ENCODE measurements at places on chromosomes 11 and 22.

DNA sequence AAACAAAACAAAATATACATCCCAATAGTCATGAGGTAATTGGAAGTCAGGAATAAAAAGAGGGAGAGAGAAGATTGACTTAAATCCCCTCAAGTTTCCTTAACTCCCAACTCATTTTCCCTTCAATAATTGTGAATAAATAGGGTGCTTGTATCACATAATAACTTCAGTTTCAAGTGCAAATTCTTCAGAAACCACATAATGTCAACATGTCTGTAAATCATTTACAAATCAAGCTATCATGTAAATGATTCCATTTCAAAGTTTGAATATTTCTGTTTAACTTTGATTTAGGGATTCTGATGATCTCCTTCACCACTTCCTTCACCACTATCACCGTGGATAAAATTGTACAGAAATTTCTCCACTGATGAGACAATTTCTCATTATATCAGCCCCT, 23.2 kb downstream of the CASP5 start:
- no peak for DNase-seq

DNA sequence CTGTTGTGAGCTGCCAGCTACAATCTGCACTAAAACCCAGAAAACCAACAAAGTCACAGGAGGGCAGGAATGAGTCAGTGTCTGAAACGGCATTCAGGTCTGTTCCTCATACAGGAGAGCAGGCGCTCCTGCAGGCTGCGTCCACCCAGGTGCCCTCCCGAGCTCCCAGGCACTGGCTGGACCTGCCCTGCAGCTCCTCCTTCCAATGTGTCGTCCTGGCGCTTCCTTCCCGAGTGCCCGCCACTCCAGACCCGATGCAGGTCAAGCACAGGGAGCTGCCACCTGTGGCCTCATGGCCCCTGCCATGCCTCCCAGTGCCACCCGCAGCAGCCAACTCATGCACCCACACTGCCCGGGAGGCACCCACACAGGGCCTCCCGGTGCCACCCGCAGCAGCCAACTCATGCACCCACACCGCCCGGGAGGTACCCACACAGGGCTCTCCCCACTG, 12.0 kb downstream of the BRD1 start:
- no peak for DNase-seq

GRCh38 chr22:20130731-20131596, 640 bp upstream of the ZDHHC8 start:
- peak; percentile 52 for DNase-seq

GRCh38 chr11:118622376-118623268, 15.2 kb downstream of the PHLDB1 start:
- DNase-seq, result no peak

DNA sequence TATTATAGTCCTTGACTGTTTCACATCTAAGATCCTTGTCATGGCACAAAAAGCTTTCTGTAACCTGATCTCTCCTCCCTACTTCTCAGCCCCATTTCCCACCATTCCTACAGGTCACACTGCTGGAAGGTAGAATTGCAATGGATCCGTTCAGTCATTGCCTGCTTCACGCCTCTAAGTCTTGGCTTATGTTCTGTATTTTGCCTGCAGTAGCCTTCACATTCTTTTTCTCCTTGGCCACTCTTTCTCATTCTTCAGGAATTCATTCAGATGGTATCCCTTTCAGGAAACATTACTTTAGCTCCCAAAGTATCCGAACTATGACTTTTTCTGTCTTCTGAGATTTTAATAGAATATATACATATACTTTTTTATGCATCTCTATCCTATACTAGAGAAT, 731.5 kb downstream of the NTM start:
- no peak for DNase-seq

GRCh38 chr11:1557904-1558774, 13.9 kb downstream of the DUSP8 start:
- DNase-seq, result no peak

DNA sequence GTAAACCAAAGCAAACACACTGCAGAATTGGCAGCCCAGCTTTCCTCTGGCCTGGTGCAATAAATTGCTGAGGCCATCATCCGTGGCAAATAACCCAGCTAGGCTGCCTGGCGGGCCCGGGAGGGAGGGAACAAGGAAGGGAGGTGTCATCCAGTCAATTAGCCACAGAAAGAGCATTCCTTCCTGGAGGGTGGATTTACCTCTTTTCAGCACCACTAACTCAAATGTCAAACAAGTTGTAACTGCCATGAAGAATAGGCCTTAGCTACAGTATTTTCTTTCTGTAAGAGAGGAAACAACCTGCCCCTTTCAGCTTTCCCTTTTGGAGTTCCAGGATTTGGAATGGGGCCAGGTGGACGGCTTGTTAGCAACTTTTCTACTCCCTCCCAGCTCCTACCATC, 163.8 kb upstream of the BDNF start:
- no peak for DNase-seq

- no peak for DNase-seq
These were observed 15.5 kb upstream of the MMP1 start for GRCh38 chr11:102813484-102813883.

GRCh38 chr11:89381094-89381493, 110.1 kb downstream of the NOX4 start:
- DNase-seq, result no peak

- DNase-seq, result no peak
These were observed 544.6 kb upstream of the B3GAT1 start for GRCh38 chr11:134956450-134957210.

- no peak for DNase-seq
These were observed 35.8 kb upstream of the HMOX1 start for GRCh38 chr22:35344956-35345690.

DNA sequence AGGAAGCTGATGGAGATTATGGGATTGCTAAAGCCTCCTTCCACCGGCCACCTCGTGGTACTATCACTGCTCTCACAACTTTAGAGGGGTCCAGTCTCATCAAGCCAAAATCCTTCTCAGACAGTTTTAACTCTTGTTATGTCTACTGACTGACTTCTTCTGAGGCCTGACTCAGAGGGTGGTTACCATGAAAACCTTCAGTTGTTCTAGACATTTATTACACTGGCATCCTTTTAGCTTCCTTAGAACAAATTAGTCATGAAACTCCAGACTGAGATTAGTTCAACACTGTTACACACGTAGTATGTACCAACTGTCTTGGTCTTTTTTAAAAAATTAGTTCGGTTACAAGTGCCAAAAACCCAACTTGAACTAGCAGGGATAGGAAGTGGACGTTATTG, 7.5 kb downstream of the DIXDC1 start:
- no peak for DNase-seq

- no peak for DNase-seq
These were observed 90.1 kb downstream of the PDHX start for GRCh38 chr11:35006389-35007128.

GRCh38 chr11:23944923-23945322, 551.9 kb upstream of the LUZP2 start:
- no peak for DNase-seq

DNA sequence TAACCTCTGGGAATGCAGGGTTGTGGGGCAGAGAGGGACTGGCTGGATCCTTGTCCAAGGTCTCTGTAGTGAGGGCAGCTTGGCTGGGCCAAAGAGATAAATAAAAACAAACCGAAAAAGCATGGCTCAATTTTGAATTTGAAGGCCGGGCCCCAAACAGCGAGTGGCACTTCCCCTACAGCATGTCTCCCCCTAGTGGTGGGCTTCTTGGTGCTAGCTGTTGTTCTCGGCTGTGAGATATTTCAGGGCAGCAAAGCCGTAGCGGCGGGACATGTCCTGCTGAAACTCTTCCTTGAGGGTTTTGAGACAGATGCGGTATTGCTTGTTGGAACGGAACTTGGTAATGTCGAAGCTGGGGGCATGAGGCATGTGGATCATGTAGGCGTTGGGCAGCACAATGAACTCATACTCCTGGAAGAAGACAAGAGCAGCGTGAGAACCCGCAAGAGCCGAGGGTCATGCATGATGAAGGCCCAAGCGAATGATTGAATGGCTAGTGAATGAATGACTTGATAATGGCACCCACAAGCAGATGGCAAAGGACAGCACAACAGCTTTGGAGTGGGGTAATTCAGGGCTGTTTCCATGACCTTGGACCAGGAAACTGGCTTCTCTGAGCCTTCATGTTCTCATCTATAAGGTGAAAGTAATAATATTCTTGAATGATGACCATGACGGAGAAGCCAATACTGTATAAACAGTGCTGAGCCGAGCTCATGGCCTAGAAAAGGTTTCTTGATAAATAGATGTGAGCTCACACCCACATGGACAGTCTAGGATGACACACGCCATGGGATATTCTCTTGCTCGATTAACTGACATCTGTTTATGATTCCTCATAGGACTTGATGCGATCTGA, 216.3 kb upstream of the SYN3 start:
- peak; percentile 53 for DNase-seq

GRCh38 chr11:43923406-43924111, 18.9 kb upstream of the C11orf96 start:
- no peak for DNase-seq

DNA sequence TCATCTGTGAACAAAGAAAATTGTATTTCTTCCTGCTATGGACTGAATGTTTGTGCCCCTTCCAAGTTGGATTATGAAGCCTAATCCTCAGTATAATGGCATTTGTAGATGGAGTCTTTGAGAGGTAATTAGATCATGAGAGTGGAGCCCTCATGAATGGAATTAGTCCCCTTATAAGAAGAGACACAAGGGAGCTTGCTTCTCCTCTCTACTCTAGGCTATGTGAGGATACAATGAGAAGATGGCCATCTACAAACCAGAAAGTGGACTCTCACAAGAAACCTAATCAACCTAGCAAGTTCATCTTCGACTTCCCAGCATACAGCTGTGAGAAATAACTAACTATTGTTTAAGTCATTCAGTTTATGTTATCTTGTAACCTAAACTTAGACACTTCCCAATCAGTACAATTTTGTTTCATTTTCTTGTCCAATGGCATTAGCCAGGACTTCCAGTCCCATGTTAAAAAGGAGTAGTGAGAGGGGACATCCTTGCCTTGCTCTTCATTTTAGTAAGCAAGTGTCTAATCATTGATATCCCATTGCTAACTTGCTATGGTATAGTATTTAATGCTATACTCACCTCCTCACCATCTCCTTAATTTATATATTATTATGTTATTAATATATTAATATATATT, 45.7 kb downstream of the PDGFD start:
- DNase-seq, result no peak

DNA sequence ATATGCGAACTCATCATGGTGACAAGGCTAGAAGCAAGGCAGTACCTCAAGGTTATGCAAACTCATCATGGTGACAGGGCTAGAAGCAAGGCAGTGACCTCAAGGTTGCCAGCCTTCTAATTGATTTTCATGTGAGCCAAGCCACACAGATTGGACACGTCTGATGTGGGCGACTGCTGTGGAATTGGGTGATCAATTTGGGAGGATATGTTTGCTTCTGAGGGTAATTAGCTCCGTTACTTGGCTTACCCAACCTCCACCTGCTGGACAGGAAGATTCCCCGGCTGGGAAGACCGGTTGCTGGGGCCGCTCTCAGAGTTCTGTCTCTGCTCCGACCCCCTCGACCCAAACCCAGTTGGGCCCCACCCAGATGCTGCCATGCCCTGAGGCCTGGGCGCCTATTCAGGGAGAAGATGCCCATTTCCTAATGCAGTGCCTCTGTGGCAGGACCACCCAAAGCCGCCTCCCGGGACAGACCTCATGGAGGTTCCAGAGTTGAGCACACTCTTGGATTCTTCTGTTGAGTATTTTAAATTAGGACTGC, 69.9 kb upstream of the SHANK2 start:
- no peak for DNase-seq

- DNase-seq, result no peak
These were observed 48.3 kb downstream of the MYH9 start for GRCh38 chr22:36339171-36340065.

- DNase-seq, result no peak
These were observed 284.8 kb downstream of the ETS1 start for GRCh38 chr11:128302425-128303186.

DNA sequence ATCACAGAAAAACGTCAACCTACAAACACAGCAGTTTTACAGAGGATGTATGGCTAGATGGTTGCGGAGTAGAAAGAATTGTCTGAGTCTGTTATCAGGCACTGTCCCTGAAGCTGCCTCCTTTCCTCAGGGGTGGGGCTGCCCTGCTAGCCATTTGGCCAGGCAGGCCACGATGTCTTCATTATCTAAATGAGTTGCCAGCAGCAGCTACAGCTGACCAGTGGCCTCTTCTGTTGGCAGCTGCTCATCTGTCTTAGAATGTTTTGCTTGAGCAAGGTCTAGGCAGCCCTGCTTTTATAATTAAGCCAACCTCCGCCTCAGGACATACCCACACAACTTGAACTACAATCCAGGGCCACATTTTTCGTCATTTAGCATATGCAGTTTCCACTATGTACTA, 17.5 kb downstream of the SLC6A5 start:
- peak; percentile 15 for DNase-seq

GRCh38 chr11:3841426-3842350, 929 bp upstream of the RHOG start:
- peak; percentile 89 for DNase-seq

DNA sequence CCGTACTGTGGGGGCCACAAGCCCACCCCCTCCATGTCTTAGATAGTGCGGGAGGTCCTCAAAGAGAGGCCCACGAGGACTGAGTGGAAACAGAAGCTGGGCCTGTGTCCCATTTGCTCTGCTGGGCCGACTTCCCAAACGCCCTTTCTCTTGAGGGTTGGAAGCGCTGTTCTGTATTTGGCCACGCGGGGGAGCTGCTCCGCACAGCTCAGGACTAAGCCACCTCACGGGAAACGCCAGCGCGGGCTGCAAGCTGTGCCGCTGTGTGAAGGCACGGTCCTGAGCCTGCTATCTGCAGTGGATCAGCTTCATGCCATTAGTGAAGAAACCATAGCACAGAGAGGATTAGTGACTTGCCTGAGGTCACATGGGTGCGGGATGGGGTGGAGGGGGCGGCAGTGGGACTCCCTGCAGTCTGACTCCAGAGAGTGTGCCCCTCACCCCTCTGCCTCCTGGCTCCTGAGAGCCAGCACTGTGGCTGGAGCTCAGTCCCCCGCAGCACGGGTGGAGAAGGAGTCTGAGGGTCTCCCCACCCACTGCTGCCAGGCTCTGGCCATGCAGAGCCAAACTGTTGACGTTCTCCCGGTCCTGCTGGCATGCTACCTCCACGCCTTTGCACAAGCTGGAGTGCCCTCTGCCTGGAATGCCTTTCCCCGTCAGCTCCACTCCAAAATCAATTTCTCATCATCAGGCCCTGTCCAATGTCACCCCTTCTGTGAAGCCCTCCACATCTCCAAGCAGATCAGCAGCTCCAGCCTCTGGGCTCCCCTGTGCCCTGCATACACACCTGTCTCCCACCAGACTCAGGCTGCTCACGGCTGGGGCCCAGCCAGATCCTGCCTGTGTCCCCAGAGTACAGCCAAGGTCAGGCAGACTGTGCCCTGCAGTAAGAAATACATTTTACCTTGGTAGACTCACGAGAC, 51.5 kb upstream of the LRRC32 start:
- DNase-seq, result peak; percentile 88

- DNase-seq, result no peak
These were observed 287.1 kb upstream of the RAG2 start for GRCh38 chr11:36885154-36885553.

Measured in erythroblast (primary cell).